ENCODE measurements at places on chromosomes 1 and 21.

DNA sequence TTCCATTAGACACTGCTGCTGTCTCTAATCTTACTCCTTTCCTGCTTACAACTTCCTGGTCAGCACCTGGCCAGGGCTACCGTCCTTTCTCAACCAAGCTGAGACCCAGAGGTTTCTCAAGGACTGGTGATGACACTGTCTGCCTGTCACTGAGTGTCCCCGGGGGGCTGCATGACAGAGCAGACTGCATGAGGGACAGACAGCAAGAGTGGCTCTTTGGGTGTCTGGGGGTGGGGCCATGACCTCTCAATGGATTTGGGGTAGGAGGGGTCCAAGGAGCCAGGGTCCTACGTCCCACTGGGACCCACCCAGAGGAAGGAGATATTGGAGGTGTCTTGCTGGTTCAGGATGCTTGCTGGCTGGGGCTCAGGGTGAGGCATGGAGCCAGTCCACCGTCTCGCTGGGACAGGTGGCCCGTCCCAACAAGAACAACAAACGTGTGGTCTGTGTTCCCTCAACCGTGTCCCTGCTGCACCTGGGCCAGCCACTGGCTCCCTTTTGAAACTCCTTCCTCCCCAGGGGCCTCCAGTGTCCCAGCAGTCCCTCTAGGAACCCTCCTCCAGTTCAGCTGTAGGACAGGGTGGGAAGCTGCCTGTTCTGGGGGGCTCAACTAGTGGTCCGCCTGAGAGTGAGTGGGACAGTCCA lies 344.6 kb upstream of the AJAP1 start:
- DNase-seq: no peak

DNA sequence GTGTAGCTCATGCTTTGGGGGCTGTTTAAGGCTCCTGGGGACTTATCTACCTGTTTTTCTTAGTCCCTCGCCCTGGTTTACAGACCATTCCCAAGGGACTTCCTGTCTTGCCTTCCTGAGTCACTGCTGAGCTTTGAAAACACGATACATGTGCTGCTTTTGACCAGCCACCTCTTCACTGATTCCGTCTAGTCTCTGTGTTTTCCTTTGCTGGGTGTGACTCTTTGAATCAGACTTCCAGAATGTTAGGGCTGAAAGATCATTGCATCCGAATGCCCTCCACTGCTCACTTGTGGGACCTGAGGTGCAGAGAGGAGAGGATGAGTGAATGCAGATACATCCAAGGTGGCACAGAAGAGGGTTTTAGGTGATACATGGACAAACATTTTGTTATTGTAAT lies 35.4 kb upstream of the CITED4 start:
- DNase-seq: no peak

DNA sequence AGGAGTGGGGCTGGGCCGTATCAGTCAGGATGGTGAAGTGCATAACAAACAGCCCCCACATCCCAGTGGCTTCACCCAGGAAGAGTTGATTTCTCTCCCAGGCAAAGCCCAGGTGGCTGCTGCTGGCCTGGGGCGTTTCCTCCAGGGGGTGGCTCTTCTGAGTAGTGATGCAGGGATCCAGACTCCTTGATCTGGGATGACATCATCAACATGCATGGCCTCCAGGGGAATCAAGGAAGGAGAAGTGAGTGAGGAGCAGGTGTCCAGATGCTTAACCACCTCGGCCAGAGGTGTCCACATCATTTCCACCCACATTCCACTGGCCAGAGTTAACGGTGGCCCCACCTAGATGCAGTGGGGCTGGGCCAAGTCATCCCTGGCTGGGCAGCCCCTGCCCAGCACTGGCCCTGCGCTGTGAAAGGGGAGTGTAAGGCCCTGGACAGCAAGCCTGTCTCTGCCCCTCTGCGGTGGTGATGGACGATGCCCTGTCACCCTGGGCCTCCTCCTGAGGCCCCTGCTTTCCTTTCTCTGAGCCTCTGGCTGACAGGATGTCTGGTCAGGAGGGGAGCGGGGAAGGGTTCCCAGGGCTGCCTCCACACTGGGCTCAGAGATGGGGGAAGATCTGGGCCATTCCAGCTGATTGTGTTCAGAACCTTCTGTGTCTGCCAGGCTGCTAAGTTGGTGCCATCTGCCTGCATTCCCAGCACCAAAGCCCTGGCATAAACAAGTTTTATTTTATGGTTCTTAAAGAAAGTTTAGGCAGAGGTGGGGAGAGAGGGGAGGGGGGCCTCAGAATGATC lies 598.2 kb downstream of the MATN1 start:
- no peak for DNase-seq

DNA sequence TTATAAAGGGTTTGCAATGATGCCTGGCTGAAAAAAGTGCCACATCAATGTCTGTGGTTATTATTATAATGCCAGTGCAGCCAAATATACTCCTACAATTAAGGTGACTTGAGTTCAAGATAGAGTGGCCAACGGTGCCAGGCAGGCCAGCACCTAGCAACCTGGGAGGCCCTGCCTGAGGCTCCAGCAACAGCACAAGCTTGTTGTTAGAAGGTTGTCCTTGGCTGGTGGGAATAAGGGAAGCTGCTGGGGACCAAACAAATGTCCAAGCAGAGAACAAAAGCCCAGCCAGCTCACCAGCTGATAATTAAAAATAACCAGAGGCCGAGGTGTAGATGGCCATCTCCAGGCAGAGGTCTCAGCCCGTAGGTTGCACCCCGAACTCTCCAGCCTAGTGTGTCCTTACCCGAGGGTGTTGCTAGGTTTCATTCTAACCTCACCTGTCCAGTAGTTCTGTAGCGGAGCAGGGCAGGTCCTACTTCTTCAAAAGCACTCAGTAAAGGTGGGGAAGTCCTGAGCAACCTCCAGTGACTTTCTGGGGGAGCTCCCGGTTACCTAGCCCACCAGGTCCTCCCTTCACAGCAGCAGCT lies 1.9 kb downstream of the TMPRSS2 start:
- DNase-seq: no peak

DNA sequence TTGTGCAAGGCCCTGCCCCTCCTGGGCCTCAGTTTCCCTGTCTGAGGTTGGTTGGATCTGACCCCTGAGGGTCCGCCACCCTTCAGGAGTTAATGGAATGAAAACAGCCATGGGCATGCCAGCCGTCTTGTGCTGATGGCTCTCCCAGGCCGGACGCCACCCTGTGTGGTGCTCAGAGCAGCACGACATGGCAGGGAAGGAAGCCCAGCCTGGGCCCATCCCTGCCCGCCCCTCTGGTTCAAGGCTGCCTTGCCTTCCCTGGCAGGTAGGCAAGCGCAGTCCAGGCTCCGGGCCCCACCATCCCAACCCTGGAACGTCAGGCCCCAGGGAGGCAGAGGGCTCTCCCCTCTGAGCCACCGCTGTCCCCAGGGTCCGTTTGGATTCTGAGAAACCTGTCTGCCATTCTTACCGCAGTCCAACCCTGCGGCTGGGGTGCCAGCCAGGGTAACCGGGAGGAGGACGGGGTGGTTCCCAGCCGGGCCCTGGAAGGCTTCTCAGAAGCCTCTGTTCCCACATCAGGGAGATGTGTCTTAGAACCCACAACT lies 108.5 kb upstream of the IFFO2 start:
- no peak for DNase-seq

GRCh38 chr1:223430236-223430635 lies 37.0 kb downstream of the CCDC185 start:
- DNase-seq: no peak

- peak; percentile 77 for DNase-seq
Observed at GRCh38 chr1:157092831-157093230, 6.8 kb downstream of the ETV3L start.

GRCh38 chr1:82823876-82824275 lies 1023.1 kb downstream of the ADGRL2 start:
- DNase-seq: no peak

DNA sequence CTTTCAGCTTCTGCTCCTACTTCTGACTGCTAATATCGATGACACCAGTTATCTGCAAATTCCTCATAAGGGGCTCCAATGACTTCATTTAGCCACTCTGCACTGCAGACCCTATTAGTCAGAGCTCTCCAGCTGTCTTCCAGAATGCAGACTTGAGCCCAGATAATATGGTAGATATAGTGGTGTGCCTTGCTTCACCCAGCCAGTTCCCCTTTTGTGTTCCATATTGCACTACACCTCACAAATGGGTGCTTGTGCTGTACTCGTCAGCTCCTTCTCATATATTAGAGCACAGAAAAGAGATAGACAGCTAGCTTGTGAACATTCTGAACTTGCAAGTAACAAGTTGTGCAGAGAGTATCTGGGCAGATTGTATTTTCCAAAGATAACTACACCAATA lies 23.7 kb upstream of the COG2 start:
- DNase-seq: no peak

- DNase-seq: no peak
Observed at GRCh38 chr1:61588736-61589672, 135.9 kb downstream of the TM2D1 start.

DNA sequence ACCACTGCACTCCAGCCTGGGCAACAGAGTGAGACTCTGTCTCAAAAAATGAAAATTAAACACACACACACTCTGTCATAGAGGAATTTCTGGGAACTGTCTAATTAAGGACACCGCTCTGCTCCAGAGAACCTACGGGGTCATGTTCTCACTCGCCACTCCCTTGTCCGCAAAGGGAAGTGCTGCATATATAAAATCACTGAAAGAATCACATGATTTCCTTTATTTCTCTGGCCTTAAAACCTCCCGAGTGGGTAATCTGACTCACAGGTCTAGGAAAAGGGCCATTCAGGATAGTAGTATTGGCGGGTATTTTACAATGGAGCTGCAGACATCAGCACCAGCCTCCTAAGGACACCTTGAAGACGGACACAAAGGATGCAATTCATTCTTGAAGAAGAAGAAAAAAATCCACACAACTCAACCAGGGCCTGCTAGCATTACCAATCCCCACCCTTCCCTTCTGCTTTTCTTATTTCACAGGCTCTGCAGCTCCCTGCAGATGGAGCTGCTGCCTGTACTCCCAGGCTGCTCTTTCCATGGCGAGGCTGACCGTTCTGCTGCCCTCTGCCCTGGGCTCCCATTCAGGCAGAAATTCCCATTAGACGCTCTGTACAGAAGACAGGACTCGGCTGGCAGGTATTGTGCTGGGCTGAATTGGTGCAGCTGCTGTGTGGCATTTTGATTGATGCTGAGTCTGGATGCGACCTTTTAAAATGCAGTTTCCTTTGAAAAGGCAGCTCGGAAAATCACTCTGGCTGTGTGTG lies 53.3 kb upstream of the FAM89A start:
- no peak for DNase-seq

- no peak for DNase-seq
Observed at GRCh38 chr1:197783510-197783948, 8.2 kb upstream of the DENND1B start.

GRCh38 chr1:205332015-205332791 lies 10.7 kb upstream of the NUAK2 start:
- DNase-seq: no peak

DNA sequence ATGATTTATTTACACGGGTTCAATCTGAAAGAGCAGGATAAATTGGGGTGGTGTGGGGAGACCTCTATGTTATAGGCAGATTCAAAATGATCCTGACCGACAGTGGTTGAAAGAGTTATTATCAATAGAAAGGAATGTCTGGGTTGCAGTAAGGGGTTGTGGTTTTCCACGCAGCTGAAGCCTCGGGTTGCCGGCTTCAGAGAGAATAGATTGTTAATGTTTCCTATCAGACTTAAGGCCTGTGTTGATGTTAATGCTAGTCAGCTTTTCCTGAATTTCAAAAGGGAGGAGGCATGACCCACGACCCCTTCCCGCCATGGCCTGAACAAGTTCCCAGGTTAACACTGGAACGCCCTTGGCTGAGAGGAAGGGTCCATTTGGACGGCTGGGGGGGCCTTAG lies 2.2 kb upstream of the UBE2J2 start:
- DNase-seq: no peak

- DNase-seq: no peak
Observed at GRCh38 chr1:115107516-115108260, 18.4 kb upstream of the TSPAN2 start.

- no peak for DNase-seq
Observed at GRCh38 chr1:7768583-7768982, 2.5 kb upstream of the VAMP3 start.

GRCh38 chr1:47174656-47175020 lies 15.2 kb downstream of the PDZK1IP1 start:
- no peak for DNase-seq

- no peak for DNase-seq
Observed at GRCh38 chr1:116904791-116905320, 4.9 kb upstream of the PTGFRN start.

DNA sequence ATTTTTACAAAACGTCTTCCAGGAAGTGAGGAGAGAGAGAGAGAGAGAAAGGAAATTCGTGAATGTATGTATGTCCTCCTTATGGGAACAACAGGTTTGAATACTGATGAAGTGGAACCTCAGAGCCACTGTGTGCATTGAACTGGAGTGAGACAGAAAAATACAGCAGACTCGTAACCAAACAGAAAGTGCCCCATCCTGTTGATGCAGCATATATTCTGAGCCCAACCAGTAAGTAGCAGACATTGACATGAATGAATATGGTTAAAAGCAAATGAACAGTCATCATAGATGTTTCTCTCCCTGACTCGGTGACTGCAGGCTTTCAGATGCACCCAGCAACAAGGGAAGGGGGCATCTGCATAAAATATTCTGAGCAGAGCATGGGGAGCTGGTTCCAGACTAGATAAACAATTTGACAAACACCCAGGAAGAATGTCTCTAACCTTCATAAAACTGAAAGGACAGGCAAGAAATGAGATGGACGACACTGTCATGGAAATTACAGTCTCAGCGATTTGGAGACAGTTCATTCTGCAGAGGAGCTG lies 471.0 kb upstream of the PBX1 start:
- no peak for DNase-seq

- DNase-seq: no peak
Observed at GRCh38 chr21:43927591-43928221, 62.7 kb downstream of the AGPAT3 start.

DNA sequence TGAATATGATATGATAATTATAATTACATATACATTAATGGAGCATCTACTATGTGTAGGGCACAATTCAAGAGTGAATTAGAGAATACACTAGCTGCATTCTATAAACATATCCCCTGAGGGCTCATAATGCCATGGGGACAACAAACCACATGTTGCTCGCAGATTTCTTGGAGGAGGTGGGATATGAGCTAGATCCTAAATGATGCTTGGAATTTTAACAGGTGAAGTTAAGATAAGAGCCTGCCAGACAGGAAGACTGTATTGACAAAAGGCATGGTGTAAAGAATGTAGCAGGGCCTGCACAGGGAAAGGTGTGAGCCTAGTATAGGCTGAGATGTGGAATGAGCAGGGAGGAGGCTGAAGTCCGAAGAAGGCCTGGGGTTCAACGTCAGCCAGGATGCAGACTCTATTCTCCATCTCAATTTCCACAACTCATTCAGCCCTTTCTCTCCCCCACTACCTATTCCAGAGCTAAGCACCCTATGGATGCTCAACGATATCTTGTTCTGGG lies 120.2 kb downstream of the ELAVL4 start:
- no peak for DNase-seq

GRCh38 chr21:46148106-46148505 lies 7.3 kb downstream of the FTCD start:
- DNase-seq: peak; percentile 36

GRCh38 chr1:55622074-55622473 lies 406.9 kb upstream of the USP24 start:
- DNase-seq: no peak

GRCh38 chr1:153540394-153541361 lies at the start of gene S100A5:
Gene S100A5 (minus strand): TSS chr1:153540934. CDS start chr1:153540191, 743 bp downstream.
- DNase-seq: no peak

- DNase-seq: no peak
Observed at GRCh38 chr1:8883491-8883890, 5.0 kb upstream of the ENO1 start.
